ENCODE measurements at places on chromosomes 2 and 18.

GRCh38 chr18:74595431-74595830 is 2.2 kb upstream of the ZNF407 start:
- DNase-seq, result no peak

DNA sequence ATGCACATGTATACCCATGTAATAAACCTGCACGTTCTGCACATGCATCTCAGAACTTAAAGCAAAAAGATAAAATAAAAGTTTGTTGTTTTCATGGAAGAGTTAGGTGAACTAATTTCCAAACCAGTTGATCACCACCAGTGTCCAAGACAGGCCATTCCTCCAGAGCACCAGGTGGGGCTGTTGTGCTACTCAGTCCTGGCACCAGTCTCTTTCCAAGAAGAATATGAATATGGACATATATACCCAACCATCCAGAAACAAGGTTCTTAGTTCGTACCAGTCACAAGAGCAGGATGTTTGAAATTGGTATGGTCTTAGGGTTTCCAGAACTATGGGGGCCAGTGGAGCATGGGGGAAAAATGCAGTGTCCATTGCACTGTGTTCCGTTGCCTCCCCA is 17.2 kb upstream of the TNP1 start:
- no peak for DNase-seq

- DNase-seq, result no peak
Observed at GRCh38 chr18:44450226-44450625, 230.5 kb upstream of the SETBP1 start.

GRCh38 chr18:76263046-76264005 is 231.7 kb downstream of the ZNF516 start:
- no peak for DNase-seq

- DNase-seq, result peak; percentile 85
Observed at GRCh38 chr2:189254268-189254883, 74.8 kb upstream of the COL5A2 start.

GRCh38 chr2:24793761-24794435 is 673 bp downstream of the CENPO start:
- DNase-seq, result peak; percentile 62

DNA sequence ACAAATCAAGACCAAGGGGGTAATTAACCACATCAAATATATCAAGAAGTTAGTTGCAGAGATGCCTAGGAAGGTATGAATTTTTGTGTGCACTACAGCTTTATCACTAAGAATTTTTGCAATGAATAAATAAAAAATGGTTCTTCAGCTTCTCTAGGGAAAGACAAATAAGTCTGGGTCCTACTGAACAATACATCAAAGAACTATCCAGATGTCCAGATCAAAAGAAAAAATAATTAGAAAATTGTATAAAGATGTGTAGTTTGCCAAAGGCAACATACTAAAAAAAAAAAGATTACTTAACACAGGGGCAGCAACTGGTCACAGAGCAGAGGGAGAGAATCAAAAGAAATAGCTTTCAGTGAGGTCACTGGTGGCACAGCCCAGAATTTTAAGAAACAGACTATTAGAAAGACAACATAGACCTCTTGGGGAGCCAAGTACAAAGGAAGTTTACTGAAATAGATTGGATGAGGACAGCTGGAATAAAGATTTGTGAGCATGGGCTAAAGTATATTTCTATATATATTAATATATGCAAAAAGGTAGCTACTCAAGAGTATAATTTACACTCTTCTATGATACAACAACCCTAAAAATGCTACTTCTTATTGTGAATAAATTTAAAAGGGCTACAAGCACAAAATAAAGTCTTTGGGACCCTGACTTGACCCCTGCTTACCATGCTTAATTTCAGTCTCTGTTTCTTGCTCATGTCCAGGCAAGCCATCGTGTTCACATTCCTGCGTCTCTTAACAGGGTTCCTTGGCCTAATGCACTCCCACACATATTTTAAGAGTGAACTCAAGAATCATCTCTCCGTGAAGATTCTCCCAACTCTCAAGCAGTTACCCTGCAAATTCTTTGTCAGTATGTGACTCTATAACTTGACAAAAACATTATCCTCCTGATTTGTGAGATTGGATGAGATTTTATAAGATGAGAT is 99.0 kb upstream of the GRB14 start:
- DNase-seq, result peak; percentile 84

DNA sequence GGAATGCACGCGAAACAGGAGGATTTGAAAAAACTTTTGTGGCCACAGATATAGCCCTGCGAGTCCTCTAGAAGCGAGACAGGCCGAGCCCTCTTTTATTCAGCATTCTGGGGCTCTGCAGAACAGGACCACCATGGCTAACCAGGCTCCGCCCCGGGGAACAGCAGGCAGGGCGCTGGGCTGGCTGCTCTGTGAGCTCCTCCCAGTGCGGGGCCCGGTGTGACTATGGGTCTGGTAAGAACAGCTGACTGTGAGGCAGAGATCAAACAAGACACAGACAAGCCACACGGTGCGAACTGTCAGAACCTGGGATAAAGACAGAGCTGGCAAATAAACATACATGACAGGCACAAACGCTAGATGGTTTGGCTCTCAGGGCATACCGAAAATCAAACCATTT is 15.5 kb downstream of the PXDN start:
- no peak for DNase-seq

DNA sequence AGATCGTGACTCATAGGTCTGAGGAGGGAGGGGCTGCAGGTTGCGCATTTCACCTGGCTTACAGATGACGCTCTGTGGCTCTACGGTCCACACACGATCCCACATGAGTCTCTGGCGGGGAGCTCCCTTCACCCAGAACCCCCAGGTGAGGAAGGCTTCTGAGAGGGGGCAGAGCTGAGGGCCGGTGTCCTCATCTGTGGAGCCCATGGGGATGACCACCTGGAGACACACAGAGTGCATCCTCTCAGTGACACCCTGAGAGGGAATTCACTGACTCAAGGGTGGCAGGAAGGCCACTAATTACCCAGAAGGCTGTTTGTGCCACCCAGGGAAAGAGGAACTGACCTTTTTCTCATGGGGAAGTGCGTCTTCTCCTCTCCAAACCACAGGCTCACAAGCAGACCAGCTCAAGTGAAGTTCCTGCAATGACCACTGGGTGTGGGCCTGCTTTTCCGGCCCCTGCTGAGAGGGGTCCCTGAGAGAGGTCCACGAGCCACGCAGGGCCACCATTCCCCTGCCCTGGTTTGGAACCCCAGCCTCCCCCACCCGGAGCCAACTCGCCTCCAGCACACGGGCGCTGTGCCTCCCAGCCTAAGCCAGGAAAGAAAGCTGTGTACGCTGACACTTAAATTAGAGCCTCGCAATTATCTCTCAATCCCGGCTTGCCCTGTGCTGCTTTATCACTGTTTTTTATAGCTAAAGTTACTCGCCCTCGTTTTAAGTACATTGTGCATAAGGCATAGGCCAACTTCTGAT is 114.1 kb downstream of the BCL11A start:
- DNase-seq, result no peak

DNA sequence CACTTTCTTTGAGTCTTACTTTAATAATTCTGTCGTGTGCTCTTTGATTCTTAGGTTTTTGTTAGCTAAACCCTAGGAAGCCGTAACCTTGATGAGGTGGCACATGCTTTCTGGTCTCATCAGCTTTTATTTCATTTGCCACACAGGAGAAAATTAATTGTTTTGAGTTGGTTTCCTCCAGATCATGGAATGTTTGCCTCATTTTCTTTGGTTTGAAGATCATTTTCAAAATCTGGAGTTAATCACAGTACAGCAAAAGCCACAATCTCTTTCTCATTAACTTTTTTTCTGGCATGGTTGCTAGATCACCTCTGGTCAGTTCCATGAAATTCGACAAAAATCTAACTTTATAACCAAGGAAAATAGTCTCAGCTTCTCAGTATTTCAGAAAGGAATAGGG is 182.9 kb downstream of the MYO1B start:
- peak; percentile 55 for DNase-seq

DNA sequence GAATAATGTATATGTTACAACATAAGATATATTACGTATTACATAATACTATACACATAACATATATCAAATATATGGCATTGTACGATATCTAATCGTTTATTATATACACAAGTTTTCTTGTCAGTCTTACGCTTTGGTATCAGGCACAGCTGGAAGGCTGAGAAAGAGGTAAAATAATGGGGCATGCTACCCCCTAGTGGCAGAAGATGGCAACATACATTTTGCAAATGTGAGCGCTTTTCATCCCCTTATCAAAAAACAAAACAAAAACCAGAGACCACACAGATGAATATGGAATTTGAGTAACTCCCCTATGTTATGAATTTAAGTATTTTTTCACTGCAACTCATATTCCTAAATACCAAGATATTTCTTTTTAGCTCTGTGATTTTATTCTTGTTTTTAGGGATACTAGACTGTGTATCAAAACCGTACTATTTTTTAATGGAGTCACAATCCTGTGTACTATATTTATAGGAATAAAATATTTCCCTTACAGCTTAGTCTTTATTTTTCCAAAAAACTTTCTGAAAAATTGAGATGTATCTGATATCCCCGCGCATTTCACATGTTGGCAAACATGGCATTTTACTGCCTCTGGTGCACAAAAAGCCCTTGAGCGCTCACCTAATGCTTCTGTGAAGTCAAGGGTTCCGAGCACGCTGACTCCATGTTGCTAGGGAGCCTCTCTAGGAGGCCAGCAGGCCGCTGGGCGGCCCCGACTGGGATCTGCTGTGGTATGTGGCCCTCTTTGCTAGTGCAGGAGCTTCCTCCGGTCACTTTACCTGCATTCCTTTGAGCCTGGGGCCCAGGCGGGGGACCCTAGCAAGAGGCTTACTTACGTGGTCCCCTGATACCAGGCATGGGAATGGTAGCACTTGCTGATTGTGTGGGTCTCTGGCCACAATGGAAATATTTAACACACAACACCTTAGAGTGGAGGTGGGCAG is 62.5 kb downstream of the SLC4A3 start:
- DNase-seq, result peak; percentile 74

GRCh38 chr18:79943608-79944125 is 7.8 kb downstream of the SLC66A2 start:
- DNase-seq, result no peak

DNA sequence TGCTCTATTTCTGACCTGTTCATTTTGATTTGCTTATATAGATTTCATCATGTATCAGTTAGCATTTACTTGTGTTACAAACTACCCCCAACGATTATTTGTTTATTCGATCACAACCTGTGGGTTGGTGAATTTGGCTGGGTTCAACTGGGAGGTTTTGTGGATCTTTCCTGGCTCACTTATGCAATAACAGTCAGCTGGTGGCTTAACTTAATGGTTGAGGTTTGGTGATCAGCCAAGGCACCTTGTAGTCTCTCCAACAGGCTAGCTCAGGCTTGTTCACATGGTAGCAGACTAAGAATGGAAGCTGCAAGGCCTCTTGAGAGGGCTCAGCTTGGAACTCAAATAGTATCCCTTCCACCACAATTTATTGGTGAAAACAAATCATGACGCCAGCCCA is 5.4 kb upstream of the PUM2 start:
- DNase-seq, result peak; percentile 77

GRCh38 chr2:38475567-38475881 is 98.5 kb upstream of the ATL2 start:
- no peak for DNase-seq

- DNase-seq, result peak; percentile 90
Observed at GRCh38 chr2:18829251-18829902, 240.0 kb upstream of the NT5C1B start.
